CD4-positive, alpha-beta T cell treated with Interleukin-1 beta for 1 hour (primary cell): ENCODE measurements at places on chromosomes 12 and 14.

DNA sequence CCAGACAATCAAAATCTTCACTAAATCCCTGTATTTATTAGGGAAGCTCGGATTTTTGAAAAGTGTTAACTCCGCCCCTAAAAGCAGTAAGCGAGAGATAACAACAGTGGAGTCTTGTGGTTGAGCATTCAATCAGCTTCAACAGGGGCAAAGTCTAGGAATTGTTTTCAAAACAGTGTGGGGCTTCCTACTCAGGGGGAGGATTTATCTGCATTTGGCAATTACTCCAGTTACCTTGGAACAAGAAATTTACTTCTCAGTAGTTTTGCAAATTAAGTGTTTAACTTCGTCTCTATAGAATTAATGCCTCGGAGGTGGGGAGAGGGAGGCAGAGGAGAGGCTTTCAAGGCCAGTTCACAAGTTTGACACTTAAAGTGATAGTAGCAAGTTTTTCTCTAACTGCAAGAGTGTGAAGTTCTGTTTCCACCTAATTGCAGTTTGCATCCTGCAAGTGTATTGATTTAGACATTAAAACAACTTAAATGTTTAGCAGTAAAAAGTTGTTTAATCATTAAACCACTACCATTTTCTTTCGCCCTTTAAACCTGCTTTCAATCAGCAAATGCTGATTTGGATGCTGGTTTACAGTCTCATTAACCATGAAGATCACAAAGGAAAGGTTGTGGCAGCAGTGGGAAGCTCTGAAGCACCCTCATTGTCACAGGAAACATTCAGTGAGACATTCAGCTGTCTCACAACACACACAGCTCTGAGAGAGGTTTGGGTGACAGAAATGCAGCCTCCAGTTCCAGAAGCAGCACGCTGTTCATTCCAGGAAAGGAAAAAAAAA lies 102.0 kb downstream of the HMGA2 start:
- no peak for DNase-seq

DNA sequence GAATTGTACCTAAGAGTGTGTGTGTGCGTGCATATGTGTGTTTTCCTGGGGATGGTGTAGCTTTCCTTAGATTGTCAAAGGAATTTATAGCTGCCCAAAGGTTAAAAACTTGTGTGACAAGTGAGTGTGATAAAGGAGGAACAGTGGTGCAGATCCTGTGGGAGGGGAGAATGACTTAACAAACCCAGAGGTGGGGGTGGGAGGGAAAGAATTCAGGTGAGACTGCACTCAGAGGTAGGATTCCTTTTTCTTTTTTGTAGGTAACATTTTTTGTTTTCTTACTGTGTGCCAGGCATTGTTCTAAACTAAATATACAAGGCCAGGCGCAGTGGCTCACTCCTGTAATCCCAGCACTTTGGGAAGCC lies 45.3 kb upstream of the SINHCAF start:
- no peak for DNase-seq

DNA sequence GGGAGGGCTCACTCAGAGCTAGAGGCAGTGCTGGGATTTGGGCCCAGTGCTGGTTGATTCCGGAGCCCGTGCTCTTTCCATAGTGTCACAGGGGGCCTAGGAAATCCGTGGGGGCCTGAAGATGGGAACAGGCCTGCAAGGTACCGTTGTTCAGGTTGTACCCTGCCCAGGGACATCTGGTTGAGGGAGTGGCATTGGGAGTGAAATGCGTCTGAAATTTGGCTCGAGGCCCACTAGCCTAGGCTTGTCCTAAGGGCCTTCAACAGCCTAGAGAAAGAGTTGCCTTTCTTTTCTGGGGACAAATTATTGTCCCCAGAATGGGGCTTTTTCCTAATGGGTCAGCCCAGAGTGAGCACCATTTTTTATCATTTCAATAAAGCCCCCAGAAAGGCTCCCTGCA lies 26.4 kb upstream of the FAM222A start:
- DNase-seq: no peak

DNA sequence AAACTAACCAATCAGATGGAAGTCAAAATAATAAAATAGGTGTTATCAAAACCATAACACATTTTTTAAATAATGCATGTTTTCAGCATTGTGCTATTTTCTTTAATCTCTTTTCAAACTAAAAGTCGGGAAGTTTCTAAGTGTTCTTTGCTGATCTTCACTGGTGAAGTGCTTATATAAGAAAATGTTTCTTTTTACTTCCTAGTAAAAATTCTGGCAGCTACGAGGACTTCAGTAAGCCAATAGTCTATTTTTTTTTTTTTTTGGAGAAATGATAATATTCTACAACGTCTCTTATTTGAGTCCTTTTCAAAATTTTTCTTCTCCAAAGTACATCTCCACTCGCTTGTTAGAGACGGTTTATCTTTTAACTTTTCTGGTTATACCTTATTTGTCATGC lies 448.0 kb downstream of the SLC6A15 start:
- DNase-seq: no peak

DNA sequence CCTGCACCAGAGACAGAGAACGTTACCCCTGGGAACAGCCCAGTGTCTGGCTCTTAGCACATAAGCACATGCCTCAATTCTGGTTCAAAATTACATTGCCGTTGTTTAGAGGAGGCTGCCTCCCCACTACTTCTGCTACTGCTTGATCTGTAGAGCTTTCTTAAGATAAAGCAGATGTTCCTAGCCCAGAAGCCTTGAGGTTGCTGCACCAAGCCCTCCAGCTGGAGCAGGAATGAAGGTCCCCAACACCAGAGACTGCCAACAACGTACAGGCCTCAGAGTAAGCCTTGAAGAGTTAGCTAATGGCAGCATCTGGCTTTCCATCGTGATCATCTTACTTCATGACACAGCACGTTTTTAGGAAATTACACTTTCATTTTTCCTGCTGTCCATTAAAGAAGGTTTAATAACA lies 34.7 kb upstream of the AMIGO2 start:
- no peak for DNase-seq

- DNase-seq: no peak
Observed at GRCh38 chr14:69993326-69993725, 114.1 kb downstream of the SMOC1 start.

DNA sequence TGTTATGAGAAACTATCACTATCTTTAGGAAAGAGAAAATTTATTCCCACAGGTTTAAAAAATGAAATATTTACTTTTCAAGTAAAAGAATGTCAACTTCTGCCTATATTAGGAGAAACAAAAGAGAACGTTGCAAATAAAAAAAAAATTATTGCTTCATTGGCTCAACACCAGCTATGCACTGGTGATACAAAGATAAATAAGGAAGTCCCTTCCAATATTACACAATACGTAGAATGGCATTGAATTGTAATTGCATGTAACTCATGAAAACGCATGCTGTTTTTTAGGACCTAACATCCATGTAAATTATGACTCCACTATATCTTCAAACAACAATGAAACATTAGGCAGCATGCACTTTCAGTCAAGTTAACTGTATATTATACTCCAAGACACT lies 56.4 kb upstream of the RERGL start:
- no peak for DNase-seq

DNA sequence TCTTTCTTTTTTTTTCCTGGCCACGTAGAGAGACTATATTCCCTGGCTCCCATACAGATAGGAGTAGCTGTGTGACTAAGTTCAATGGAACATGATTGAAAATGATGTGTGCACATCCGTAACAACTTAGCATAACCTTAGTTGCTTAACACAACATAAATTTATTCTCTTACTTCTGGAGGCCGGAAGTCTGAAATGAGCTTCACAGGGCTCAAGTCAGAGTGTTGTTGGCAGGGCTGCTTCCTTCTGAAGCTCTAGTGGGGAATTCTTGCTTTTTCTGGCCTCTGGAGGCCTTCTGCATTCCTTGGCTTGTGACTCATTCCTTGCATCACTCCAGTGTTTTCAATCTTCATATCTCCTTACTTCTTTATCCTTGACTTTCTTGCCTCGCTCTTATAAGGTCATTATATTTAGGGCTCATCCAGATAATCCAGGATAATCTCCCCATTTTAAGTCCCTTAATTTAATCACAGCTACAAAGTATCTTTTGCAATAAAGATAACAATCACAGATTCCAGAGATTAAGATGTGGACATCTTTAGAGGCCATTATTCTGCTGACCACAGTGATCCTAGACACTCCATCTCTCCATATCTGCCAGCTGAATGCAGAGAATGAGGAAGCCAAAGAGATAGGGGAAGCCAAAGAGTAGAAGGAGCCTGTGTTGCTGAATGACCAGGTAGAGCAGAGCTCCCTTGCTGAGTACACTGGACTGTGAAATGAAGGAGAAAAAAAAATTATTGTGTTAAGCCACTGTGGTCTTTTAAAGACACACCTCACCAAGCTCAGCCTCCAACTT lies 21.0 kb upstream of the SNX6 start:
- no peak for DNase-seq

DNA sequence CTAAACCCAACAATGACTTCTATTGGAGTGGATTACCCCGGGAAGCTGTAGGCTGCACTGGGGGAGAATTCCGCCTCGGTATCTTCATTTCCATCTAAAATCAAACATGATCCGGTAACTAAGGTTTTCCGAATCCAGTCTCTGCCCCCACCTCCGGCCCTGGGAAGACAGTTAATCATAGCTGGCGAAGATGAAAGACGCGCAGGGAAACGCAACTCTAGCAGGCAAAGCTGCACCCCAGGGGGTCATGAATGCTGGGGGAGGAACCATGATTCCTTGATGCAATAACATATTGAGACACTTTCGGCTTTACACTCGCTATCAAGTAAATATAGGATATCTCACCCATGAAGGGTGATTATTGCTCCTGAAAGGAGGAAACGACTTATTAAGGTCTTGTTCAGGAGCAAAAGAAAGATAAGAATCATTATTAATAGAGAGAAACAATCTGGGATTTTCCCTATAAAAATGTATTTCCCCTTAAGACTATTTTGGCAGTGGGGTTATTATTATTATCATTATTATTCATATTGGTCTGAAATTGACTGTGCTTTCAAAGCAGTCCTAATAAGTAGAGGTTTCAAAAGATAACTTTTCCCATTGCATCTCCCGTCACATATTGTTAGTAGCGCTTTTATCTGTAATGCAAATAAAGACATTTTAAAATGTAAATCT lies 614.9 kb downstream of the VRK1 start:
- DNase-seq: no peak
